ENCODE measurements at places on chromosomes 3 and 15.

DNA sequence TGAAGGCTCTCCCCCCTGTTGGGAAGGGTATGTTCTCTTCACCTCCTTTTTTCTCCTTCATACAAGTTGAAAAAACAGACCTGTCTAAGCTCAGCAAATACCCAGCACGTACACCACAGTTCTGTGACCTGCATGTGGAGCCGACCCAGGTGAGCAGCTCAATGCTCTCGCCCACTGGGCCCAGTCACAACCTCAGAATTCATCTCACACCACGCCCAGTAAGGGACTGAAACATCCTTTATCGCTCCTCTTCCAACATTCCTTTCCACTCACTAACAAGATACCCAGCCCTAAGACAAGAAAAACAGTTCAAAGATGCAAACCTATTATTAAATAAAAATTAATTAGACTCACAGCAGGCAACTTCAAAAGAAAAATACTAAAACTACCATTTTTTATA lies 68.9 kb downstream of the FOXP1 start:
- no peak for DNase-seq

GRCh38 chr15:71691458-71692417 lies 118.6 kb upstream of the NR2E3 start:
- DNase-seq, result no peak

DNA sequence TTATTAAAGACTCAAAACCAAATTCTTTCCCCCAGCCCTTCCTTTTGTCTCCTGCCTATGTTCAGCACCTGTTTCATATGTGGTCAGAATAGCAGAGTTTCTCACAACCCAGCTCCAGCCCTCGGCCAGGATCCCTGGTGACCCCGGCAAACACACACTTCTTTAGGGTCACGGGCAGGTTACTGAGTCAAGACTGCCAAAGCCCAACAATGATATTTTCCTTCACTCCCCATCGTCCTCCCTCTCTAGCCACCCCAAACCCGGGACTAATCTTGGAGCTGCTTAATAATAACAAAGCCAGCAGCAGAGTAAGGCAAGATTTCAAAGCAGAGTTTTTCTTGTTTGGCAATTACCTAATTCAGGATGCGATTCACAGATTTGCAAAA lies 25.5 kb downstream of the RARB start:
- no peak for DNase-seq

- peak; percentile 84 for DNase-seq
These were observed 995 bp upstream of the LRRK1 start for GRCh38 chr15:100918034-100918689.

GRCh38 chr3:89013536-89013935 lies 93.9 kb upstream of the EPHA3 start:
- DNase-seq, result no peak

- DNase-seq, result no peak
These were observed 12.7 kb downstream of the SOX2 start for GRCh38 chr3:181724192-181724965.

GRCh38 chr15:38608682-38609081 lies 44.1 kb upstream of the RASGRP1 start:
- DNase-seq, result no peak

DNA sequence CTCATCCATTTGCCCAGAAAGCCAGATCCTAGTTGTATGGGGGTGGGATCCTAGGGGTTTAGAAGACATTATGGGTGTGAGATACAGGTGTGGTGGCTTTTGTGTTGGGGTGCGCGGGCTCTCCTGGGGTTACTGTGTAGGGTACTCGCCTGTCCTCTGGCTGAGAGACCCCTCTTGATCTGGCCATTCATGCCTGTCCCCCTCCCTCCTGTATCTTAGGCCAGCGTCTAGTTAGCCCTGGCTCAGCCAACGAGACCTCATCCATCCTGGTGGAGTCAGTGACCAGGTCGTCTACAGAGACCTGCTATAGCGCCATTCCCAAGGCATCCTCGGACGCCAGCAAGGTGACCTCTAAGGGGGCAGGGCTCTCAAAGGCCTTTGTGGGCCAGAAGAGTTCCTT lies 41.4 kb downstream of the DNASE1L3 start:
- no peak for DNase-seq

- DNase-seq, result no peak
These were observed 2.3 kb downstream of the ITPR1 start for GRCh38 chr3:4495294-4496086.

DNA sequence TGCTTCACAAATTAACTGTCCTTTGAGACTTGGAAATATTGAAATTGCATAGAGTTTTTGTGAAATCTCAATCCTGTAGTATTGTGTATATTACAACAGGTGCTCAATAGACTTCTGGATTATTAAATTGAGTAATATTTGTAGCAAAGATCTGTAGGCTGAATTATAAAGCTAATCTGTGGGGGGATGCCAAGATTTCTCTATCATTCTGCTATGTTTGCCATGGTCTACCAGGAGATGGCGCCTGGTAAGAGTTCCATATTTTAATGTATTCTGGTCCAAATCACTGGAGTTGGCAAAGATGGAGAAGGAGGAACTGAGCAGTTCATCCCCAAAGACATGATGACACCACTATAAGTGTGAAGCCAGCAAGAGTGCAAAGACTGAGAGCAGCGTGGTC lies 340.9 kb upstream of the TPRG1 start:
- no peak for DNase-seq

GRCh38 chr3:196177567-196177966 lies 33.6 kb downstream of the ZDHHC19 start:
- DNase-seq, result no peak

DNA sequence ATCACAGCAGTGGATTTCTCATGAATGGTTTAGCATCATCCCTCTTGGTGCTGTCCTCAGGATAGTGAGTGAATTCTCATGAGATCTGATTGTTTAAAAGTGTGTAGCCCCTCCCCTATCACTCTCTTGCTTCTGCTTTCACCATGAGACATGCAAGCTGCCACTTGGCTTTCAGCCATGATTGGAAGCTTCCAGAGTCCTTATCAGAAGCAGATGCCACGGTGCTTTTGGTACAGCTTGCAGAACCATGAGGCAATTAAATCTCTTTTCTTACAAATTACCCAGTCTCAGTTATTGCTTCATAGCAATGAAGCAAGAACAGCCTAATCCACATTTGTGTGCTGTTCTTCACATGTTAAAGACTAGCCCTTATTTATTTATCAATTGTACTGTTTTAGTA lies 495.2 kb upstream of the EPHA6 start:
- no peak for DNase-seq

DNA sequence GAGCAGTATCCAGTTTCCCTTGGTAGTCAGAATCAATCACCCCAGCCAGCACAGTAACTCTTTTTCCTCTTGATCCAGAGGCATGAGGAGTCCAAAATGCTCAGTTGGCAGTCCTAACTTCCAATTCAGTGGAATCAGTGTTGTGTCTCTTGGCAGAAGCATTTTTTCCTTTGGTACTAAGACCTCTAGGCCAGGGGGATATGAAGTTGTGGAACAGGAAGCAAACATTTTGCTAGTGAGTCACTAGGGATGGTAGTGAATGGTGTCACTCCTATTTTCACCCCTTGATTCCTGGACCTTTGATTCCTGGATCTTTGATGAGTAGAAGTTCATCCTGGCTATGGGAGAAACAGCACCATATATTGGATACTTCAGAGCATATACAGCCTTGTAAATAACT lies 70.5 kb upstream of the ALDH1A3 start:
- DNase-seq, result no peak

DNA sequence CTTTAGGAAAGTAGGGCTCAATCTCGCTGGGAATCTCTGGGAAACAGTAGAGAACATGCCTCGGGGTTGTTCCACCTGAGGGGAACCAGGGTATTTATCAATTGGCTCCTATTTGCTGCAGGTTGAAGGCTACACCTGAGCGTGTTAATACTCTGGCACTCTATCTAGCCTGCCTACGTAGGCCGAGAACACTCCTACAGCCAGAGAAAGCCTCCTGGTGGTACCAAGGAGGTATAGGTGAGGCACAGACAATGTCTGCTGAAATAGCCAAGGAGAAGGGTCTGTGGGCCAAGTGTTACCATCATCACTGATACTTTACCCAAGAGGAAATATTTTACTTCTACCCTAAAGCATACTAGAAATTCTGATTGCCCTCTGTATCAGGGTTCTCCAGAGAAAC lies 341.0 kb upstream of the UBE2E2 start:
- no peak for DNase-seq

DNA sequence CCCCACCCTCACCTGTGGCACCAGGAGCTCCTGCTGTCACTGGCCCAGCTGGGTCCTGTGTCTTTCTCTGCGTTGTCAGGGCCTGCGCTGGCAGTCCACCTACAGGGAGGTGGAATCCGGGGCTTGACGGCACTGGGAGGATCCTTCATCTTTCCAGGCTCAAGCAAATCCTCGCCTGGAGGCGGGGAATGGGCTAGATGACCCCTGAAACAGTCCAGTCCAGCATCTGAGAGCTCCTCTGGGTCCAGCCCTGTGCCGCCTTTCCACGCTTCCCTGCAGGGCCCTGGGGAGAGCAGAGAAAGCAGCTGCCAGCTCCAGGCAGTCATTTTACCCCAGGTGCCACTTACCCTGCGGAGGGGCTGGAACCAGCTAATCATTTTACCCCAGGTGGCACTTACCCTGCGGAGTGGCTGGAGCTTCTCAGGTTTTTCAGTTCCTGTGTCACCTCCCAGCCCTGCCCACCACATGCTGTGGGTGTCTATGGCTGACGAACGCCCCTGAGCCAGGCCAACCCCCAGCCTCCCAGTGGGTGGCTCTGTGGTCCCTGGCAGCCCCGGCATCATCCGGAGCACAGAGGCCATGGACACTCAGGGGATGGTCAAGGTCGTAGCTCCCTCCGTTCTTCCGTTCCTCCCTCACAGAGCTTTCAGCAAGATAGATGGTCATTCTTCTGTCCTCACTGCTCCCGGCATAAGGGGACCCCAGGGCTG lies 17.9 kb upstream of the ADIPOQ start:
- no peak for DNase-seq

DNA sequence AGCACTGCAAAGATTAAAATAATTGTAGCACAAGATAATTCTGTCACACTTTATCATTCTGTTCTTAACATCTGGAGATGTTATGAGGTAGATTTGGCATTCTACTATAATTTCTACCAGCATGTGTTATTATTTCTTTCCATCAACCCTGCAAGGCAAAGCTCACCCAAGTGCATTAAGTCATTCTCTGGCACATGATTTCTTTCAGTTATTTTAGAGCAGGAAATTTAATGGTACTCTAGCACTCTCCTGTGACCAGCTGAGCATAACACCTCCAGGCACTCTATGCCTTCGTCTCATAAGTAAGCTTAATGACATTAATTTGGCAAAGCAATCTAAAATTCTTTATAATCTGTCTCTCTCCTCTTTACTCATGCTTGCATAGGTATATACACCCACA lies 300.2 kb upstream of the GPR149 start:
- DNase-seq, result no peak

DNA sequence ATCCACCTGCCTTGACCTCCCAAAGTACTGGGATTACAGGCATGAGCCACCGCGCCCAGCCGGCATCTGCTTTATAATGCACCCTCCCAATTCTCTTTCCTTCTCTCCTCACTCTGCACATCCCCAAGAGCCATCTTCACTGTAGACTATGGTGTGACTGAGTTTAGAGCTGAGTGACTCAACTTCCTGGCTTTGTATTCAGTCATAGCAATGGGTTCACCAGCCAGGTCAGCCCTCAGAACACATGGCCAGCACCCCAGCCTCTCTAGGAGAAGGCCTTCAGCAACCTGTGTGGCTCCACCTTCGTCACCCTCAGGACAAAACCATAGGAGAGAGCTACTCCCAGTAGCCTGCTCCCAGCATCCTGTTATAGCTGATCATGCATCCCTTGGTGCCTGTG lies 33.0 kb downstream of the ARID3B start:
- no peak for DNase-seq

GRCh38 chr15:41948490-41948889 lies 23.9 kb downstream of the EHD4 start:
- DNase-seq, result no peak

GRCh38 chr3:18411541-18411940 lies 13.6 kb downstream of the SATB1 start:
- no peak for DNase-seq

DNA sequence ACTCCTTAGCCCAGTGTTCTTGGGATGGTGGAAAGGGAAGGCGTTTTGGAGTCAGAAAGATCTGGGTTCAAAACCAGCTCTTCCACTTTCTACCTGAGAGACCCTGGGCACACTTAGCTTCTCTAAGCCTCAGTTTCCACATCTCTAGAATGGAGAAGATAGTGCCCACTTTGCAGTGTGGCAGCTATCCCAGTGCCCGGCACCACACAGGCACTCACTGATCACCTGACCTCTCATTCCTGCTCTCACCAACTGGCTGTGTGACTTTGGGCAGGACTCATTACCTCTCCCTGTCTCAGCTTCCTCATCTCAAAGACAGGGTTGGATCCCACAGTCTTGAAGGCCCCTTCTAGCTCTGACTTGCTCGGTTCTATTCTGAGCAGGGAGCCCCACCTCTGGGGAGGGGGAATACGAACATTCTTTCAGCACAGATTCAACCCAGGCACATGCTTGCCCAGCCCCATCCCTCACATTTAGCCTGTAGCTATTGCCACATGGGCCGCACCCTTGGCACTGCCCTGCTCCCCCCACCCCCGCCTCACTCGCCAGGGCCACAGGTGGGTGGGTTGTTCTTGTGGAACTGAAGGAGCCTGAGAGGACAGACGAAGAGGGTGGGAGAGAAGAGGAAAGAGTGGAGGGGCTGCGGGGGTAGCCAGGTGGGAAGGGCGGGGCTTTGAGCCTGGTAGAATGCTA lies 39.2 kb downstream of the EPHB3 start:
- no peak for DNase-seq

- no peak for DNase-seq
These were observed 281.7 kb downstream of the ROBO2 start for GRCh38 chr3:77321646-77322045.

GRCh38 chr3:49454898-49455681 lies 15.0 kb upstream of the DAG1 start:
- no peak for DNase-seq

DNA sequence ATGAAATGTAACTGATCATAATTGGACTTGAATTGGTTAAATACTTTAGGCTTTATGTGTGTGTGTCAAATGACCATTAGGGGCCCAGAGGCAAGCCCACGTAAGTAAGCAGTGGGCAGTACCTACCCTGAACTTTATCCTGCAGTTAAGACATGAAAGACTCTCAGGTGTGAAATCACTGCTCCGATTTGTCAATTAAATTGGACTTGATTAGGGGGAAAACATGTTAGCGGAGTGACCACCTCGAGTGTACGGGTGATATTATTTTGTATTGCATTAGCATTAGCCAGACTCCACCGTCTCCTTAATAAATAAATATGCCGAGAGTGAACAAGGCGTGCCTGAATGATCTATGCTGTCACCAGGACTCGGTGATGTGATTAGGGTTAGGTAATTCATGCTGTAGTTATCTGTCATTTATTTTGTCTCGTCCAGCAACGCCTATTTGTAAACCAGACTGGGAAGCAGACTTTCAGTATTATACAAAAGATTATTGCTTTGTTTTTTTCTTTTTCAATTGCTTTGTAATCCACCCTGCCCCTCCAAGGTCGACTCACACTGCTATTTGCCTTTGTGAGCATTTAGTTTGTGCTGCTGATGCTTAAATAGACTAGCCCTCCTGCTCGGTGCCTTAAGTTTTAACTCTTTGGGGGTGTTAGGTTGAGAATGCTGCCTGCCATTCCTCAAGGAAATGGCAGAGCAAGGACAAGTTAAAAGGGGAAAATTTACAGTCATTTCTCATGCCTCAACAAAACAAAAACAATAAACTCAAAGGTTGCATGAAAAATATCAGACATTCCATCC lies 1.8 kb downstream of the RBMS3 start:
- peak; percentile 45 for DNase-seq

Measured in HAP-1 (cell line).